NT2/D1 (cell line): ENCODE measurements at places on chromosomes 6 and 20.

- no peak for DNase-seq
These were observed 24.1 kb downstream of the TFAP2C start for GRCh38 chr20:56653211-56653610.

DNA sequence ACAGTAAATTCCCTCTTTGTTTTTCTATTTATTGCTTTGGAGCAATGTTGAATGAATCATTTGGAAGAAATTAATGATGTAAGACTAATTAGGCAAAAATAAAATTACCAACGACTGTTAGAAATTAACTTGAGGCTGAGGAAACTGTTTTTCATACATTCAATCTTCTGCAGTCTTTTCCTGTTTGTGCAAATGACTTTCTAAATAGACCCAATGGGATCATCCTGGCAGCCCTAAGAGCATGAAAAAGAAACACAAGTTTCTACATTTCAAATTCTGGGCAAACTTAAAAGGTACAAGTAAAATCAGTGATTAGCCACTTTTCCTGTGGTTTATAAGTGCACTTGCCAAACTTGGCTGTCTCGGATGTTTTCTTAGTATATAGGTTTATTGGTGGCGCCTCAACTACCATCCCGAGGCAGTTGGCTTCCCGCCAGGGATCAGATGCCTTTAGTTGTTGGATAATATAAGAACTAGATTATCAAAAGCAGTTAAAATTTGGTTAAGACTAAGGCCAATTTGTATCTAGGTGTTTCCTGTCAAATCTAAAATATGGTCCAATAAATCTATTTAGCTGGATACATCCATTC lies 181.2 kb downstream of the ISM1 start:
- DNase-seq, result no peak

DNA sequence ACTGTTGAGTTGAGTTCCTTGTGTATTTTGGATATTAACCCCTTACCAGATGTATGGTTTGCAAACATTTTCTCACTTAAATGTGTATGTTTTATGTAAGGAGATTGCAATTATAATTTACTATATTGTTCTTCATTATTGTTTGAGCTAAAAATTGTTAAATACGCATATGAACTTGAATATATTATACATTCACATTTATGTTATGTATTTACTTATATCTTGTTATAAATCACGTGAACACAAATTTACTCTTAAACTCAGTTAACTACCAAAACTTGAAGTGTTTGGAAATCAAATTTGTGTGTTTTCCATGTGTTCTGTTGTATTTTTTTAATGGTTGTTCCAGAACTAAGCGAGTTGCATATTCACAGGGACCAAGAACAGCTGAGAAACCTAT lies 18.3 kb downstream of the CDC40 start:
- DNase-seq, result no peak

DNA sequence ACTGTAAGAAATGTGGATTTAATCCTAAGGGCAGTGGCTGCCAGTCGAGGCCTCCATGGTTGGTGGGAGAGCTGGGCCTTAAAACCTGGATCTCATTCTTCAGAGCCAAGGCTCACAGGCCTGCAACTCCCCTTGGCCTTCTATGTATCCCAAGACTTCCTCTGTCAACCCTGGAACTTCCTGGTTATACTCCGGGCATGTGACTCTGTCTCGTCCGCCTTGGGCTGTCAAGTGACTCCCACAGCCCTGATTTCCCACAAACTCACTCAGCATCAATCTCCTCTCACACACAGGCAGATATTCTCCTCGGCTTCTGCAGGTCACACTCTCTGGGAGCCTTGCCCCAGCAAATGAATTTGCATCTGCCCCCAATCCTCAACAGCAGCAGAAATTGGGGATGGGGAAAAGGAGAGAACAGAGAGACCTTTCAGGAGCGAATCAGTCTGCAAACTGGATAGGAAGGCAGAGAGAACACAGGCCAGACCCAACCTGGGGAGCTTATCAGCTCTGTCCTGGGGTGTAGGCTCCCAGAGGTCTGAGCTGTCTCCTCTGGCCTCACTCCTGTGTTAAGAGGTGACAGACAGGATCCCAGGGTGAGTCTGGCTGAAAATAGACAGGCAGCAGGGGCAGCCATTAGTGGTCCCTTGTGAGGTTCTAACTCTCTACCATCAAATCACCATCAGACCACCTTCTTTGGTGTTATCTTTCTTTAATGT lies 30.4 kb upstream of the PREX1 start:
- DNase-seq, result no peak

GRCh38 chr20:62571669-62572344 lies 70.5 kb upstream of the SLCO4A1 start:
- no peak for DNase-seq

DNA sequence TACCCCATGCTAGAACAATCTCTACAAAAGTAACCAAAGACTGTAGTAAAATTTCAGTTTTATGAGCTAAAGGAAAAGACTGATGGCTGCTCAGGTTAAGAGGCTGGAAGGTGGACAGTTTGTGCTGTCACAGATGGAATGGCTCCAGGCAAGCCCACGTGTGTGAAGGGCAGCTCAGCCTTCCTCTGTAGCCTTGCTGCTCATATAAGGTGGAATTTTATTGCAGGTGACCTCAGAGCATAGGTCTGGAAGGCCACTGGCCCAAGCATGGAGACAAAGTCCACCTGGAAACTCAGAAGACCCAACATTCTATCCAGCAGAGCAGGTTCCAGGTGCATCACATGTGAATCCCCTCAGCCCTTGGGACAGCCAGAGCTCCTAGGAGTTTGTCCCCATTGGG lies 53.6 kb downstream of the KAT14 start:
- DNase-seq, result no peak

- DNase-seq, result no peak
These were observed 101.8 kb downstream of the PHACTR1 start for GRCh38 chr6:12818324-12818723.

DNA sequence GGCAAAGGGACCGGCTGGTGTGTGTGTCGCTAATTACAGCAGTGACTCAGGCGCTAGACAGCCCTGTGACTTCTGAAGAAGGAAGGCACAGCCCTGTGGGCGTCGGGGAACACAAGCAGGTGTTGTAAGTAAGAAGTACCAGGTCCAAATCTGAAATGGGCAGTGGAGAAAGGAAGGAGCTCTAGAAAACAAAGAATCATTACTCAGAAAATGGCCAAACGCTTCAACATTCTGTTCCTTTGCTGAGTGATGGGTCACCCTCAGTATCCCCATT lies 106.8 kb downstream of the PXDC1 start:
- no peak for DNase-seq

GRCh38 chr20:4453359-4453758 lies 268.4 kb upstream of the PRND start:
- no peak for DNase-seq

DNA sequence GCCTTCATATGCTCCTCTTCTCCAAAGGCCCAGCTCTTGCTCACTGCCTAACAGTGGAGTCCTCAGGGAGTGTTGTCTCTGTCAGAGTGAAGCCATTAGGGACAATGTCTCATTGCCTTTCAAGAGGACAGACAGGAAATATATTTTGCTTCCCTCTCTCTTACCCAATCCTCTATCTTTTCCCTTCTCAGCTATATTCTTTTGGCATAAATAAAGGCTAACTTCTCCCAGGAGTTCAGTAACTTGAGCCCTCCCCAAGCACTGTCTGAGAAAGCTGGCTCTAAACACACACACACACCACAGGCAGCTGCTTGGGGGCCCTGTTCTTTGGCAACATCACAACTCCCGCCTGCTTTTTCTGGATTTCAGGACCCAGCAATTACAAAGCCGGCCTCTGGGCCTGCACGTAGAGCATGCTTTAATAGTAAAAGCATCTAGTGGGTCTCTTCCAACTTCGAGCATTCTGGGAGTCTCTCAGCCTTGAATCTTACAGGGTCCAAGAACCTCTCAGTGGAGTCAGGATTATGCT lies 34.7 kb upstream of the LAMA4 start:
- DNase-seq, result no peak

GRCh38 chr20:21126581-21126870 lies 644 bp downstream of the KIZ start:
- DNase-seq, result no peak

DNA sequence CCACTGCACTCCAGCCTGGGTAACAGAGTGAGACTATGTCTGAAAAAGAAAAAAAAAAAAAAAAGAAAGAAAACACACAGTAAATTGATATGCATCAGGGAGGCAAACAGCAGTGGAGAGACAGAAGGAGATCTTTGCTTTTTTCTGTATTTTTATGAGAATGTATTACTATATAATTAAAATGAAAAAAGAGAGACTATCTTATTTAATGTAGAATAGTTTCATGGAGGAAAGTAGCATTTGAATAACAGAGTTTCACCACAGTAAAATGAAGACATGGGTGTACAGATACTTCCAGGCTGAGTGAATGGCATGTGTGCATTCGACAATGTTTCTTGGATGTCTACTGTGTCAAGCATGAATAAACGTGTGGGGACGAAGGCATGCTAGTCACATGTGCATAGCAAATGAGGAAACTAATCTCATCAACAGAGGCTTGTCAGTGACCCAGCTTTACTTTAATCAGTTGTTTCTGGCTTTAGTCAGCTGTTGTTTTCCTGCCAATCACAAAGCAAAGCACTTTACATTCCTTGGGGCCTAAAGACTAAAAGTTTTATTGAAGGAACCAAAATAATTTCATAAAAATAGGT lies 55.5 kb upstream of the ARMH2 start:
- no peak for DNase-seq

- no peak for DNase-seq
These were observed 1.9 kb upstream of the BMP2 start for GRCh38 chr20:6765469-6766058.

DNA sequence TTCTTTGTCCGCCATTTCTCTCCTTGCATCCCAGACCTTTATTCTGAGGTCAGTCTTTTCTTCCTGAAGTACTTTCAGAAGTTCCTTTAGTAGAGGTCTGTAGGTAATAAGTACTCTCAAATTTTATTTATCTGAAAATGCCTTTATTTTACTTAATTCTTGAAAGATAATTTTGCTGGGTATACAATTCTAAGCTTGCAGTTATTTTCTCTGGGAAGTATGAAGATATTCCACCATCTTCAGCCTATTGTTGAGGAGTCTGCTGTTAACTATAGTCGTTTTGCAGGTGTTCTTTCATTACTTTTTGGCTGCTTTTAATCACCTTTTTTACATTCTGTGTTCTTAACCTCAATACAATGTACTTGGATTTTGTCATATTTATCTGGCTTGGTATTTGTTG lies 13.5 kb upstream of the FNDC1 start:
- DNase-seq, result no peak

- DNase-seq, result peak; percentile 94
These were observed 12.2 kb downstream of the TGIF2 start for GRCh38 chr20:36585410-36586125.

- DNase-seq, result no peak
These were observed 52.2 kb downstream of the GFRAL start for GRCh38 chr6:55379471-55379870.

DNA sequence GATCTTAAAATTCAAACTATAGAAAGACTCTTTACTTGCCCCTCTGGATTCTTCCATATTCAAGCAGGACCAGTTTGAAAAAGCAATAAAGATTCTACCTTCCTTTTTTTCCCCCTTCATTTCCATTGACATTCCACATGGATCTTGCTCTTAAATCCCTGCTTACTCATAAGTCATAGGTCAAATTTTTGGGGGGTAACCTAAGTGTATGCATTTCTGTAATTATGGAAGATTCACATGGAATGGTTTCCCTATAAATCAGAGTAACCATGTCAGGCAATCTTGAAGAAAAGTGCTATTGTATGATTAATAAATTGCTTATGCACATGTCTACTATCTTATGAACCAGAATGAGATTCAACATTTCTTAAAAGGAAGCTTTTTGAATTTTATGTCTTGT lies 551.0 kb downstream of the HAO1 start:
- no peak for DNase-seq
